Transverse colon (tissue), 4 donors: ENCODE measurements at places on chromosomes 4 and X. TPM values are rescaled to one million over a fixed set of nuclear protein-coding genes. Genes with fewer than 3 reads are reported as not detected.
A peak's percentile ranks its signal among the peaks of the same experiment; 100 is the strongest.

Gene CT45A2
- total RNA-seq: not detected

Gene TEX11
- not detected for total RNA-seq

- DNase-seq: no peak
- no peak overlapping the region for H3K4me3 ChIP-seq
- H3K36me3 ChIP-seq: no peaks in the 10 kb centered on the region
- no peak overlapping the region for H3K27ac ChIP-seq
- no peaks in the 10 kb centered on the region for H3K4me1 ChIP-seq
Measured at GRCh38 chr4:89995006-89995405, 100.4 kb downstream of the MMRN1 start.

- peaks cover 35% of the 10 kb centered on the region for H3K4me1 ChIP-seq
- no peak overlapping the region for H3K27ac ChIP-seq
- H3K36me3 ChIP-seq: no peaks in the 10 kb centered on the region
- DNase-seq: no peak
Measured at GRCh38 chr4:150976478-150977118, 38.5 kb downstream of the LRBA start.

DNA sequence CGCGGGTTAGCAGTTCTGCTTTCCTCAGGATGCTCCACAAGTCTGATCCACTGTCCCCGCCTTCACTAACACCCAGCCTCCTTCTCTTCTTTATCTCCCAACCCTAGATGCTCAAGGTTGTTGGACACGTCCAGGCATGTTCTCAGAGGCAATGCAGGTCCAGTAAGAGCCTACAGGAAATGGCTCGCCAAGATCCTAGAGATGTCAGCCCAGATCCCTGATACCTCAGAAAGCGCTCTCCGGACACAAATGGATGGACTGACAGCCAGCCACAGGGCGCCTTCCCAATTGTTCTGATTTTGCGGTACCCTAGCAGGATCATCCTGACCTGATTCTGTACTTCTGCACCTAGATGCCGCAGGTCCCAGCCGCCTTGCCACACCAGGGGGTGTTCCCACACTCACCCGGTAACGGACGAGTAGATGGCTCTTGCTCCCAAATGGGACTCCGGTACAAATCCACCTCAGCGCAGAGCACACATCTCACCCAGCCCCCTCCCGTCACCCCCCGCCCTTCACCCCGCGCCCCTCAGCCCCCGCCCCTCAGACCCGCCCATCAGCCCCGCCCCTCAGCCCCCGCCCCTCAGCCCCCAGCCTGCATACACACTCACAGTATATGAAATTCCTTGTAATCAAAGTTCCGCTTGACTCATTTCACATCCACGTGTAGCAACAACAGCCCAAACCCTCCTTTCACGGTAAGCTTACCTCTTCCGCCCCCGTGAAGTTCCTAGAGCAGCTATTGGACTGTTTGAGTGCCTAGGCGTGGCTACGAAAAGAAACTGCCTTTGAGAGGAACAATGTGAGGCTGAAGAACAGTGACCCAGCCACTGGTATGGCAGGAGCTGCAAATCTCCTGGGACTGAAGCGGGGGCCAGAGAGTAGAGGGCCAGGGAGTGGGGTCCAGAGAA is at the start of gene EDA2R:
Gene EDA2R, minus strand, starts transcription at position 488 of the 910 bp plus-strand sequence. CDS start 23,058 bp downstream, outside the sequence.
- H3K27ac ChIP-seq: no peak within 1 kb of the TSS
- H3K4me1 ChIP-seq: no peaks in the 10 kb centered on the region
- peak; percentile 13 for DNase-seq

DNA sequence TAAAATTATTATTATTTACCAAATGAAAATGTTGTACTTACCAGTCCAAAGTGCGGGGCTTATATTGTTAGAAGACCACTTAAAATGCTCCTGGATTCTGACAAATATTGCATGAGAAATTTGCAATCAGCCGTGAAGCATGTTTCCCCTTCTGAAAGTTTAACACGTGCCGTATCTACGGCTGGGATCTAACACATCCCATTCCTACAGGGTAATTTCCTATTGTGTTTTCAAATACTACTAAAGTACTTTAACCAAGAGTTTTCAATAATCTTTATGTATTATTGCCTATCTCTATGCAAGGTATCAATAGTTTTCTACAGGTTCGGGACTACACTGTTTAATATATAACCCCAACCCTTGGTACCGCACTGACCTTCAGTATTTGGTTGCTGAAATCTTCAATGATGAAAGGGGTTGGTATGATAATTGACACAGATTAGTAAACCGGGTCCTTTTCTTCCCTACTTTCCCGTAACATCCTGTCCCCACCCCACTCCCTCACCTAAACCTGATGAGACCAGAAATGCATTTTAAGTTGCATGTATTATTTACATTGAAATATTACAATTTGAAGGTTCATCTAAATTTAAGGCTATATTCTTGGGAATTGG is 795 bp upstream of the BRWD3 start:
- no peaks in the 10 kb centered on the region for H3K4me1 ChIP-seq
- peak overlapping the region; percentile 51 for H3K27ac ChIP-seq
- peak overlapping the region; percentile 48 for H3K4me3 ChIP-seq
- DNase-seq: no peak
- H3K36me3 ChIP-seq: no peaks in the 10 kb centered on the region
